Stimulated activated CD4-positive, alpha-beta T cell treated with anti-CD3 and anti-CD28 coated beads, TNF-alpha, amount 100 ng/mL, for 4 hours (primary cell): ENCODE measurements at places on chromosomes 12 and 14.

DNA sequence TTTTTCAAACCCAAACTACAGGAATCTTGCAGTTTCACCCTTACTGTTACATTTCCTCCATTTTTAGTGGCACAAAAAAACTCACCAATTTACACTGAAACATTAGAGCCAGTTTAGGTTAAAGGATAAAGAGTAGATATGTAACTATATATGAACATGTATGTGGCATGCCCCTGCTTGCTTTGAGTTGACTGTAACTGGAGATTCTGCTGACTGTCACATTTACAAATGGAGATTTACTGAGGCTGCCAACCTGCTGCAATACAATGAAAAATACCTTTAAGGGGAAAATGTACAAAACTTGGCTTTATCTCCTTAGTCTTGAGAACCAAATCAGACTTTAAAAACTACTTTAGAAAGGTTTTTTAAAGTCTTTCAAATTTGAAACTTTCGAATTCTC lies 28.3 kb downstream of the STON2 start:
- DNase-seq: no peak

DNA sequence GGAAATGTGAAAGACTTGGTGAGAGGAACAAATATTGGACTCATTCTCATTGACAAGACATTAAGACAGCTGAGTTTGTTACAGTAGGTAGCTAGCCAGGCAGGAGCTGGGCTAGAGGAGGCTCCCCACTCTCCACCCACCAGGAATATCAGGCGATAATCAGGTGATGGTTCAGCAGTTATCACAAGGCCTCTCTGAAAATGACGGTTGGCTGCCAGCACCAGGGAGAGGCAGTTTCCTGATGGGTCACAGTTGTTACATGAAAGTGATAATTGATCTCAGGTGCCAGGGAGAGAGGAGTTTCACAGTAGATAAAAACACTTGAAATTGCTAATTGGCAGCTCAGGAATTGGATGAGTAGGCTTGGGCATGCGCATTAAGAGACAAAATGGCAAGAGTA lies 116.5 kb downstream of the TMTC2 start:
- DNase-seq: no peak

- DNase-seq: no peak
Observed at GRCh38 chr12:46177025-46177424, 91.8 kb downstream of the SLC38A1 start.

- no peak for DNase-seq
Observed at GRCh38 chr14:29035134-29035533, 268.5 kb downstream of the FOXG1 start.

DNA sequence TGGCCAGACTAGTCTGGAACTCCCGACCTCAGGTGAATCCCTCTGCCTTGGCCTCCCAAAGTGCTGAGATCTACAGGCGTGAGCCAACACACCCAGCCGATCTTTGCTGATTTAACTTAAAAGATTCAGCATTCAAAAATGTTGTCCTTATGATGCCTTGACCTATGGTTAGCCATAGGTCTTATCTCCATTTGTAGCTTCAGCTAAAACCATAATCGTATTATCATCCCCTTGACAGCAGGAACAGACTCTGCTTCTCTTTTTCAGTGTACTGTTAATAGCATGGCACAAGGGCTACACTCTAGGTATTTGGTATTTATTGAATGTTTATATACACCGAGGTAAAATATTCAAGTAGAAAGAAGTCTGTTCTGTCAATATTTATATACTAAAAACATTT lies 15.3 kb downstream of the CCDC62 start:
- no peak for DNase-seq

DNA sequence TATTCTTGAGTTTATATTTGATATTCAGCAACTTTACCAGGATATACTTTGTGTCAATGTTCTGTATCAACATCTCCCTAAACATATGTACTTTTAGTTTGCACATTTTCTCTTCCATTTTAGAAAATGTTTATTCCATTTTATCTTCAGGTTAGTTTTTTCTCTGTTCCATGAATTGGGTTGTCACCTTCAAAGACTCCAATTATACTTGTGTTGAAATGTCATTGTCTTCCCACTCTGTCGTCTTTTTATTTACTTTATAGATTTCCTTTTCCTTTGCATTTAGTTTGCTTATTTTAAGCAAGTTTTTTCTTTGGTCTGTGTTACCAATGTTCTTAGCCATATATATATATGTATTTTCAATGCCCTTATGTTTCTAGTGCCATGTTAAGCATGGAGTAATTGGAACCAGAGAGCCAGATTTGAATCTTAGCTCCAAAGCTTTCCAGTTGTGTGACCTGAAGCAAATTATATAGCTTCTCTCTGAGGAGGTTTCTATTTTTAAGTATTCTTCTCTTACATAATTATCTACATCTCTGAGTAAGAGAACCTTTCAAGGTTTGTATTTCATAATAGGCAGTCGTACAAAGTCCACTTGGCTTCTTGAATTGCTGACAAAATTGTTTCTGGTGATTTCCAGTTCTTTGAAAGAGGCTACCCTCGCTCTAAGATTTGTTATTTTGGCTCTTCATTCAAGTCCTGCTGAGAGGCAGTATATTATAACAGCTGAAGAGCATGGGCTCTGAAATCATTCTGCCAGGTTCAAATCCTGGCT lies 85.8 kb upstream of the DYRK2 start:
- DNase-seq: no peak

- DNase-seq: no peak
Observed at GRCh38 chr12:123715195-123715594, 3.0 kb downstream of the ATP6V0A2 start.

- no peak for DNase-seq
Observed at GRCh38 chr14:30834353-30834752, 40.0 kb upstream of the COCH start.

GRCh38 chr14:53011053-53011462 lies 60.2 kb upstream of the FERMT2 start:
- DNase-seq: no peak
